ENCODE measurements at places on chromosomes 7 and 10.

GRCh38 chr7:28815928-28816373, 142.2 kb downstream of the TRIL start:
- DNase-seq: no peak

- no peak for DNase-seq
These were observed 85.3 kb upstream of the PCLO start for GRCh38 chr7:83248000-83248399.

GRCh38 chr7:104791080-104791479, 222.9 kb upstream of the KMT2E start:
- DNase-seq: no peak

- no peak for DNase-seq
These were observed 262.0 kb downstream of the PRPF18 start for GRCh38 chr10:13848520-13849445.

DNA sequence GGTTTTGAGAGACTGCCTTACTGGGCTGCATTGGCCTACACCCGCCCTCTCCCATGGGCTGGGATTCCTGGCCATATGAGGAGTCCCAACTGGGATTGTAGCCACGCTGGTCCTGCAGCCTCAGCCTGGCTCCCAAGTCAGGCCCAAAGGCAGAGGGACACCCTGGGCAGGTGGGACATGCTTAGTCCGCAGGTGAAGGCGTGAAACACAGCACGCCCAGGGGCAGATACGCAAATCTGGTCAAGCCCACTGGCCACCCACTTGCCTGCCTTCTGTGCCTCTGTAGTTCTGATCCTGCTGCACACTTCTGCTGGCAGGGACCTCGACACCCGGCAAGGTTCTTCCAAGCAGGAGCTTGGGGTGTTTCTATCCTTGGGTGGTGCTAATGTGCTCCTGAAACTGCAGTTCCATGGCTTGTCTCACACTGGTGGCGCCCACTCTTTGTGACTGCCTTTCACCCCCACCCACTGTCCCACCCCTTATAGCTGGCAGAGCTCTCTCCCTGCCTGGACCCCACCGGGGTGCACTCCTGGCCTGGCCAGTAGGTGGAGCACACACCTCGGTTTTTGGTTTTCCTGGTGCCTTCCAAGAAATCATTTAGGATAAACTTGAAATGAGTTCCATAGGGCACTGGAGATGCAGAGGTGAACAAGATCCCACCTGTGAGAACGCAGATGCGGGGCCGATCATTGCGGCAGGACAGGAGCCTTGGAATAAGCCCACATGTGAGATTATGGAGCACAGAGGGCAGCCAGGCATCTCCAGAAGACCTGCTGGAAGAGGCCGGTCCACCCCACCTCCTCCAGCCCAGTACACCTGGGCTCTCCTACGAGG, 47.9 kb downstream of the MKI67 start:
- peak; percentile 28 for DNase-seq

DNA sequence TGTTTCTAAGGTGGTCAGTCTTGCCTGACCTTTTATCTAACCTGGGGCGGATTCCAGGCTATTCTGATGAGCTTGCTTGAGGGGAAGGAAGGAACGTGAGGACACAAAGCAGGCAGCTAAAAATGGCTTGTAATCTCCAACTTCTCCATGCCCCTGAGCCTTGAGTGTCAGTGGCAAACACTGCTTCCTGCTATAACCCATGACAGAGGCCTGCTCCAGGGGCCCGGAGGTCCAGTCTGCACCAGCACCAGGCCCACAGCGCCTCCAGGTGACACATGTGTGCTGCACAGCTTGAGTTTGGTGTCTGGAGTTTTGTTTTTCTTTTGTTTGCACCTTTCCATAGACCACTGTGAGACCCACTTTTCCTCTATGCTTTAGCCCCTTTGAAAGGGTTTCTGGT, 207.9 kb downstream of the PAXIP1 start:
- no peak for DNase-seq

- DNase-seq: no peak
These were observed 60.0 kb downstream of the DGKB start for GRCh38 chr7:14842523-14842922.

GRCh38 chr10:112559349-112559748, 112.3 kb downstream of the VTI1A start:
- DNase-seq: no peak

GRCh38 chr10:117929327-117930067, 117.2 kb downstream of the RAB11FIP2 start:
- DNase-seq: no peak

GRCh38 chr7:109996927-109997326, 1094.0 kb upstream of the LRRN3 start:
- DNase-seq: no peak

- DNase-seq: no peak
These were observed 6.9 kb downstream of the C10orf62 start for GRCh38 chr10:97596101-97597082.

- no peak for DNase-seq
These were observed 94.8 kb downstream of the GSAP start for GRCh38 chr7:77321300-77321699.

- DNase-seq: no peak
These were observed 21.3 kb downstream of the CALML3 start for GRCh38 chr10:5545778-5546710.

DNA sequence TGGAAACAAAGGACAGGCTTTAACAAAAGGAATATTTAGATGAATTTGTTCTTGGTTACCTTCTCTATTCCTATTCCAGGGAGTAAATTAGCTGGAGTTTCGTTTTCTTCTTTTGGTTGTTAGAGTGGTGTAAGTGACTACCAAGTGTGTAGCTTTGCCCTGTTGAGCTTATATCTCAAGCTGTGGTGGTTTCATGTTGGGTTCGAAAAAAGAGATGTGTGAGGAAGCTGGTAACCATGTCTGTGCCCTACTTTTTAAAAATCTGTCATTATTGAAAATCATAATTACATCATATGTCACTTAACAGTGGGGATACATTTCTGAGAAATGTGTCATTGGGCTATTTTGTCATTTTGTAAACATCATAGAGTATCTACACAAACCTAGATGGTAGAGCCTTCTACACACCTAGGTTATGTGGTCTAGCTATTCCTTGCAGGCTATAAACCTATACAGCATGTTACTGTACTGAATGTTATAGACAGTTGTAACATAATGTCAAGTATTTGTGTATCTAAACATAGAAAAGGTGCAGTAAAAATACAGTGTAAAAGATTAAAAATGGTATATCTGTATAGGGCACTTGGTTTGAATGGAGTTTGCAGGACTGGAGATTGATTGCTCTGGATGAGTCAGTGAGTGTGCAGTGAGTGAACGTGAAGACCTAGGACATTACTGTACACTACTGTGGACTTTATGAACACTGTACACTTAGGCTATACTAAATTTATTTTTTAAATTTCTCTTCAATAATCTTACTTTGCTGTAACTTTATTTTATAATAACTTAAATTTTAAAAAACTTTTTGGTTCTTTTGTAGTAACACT, 90.4 kb downstream of the SEPTIN7 start:
- no peak for DNase-seq

DNA sequence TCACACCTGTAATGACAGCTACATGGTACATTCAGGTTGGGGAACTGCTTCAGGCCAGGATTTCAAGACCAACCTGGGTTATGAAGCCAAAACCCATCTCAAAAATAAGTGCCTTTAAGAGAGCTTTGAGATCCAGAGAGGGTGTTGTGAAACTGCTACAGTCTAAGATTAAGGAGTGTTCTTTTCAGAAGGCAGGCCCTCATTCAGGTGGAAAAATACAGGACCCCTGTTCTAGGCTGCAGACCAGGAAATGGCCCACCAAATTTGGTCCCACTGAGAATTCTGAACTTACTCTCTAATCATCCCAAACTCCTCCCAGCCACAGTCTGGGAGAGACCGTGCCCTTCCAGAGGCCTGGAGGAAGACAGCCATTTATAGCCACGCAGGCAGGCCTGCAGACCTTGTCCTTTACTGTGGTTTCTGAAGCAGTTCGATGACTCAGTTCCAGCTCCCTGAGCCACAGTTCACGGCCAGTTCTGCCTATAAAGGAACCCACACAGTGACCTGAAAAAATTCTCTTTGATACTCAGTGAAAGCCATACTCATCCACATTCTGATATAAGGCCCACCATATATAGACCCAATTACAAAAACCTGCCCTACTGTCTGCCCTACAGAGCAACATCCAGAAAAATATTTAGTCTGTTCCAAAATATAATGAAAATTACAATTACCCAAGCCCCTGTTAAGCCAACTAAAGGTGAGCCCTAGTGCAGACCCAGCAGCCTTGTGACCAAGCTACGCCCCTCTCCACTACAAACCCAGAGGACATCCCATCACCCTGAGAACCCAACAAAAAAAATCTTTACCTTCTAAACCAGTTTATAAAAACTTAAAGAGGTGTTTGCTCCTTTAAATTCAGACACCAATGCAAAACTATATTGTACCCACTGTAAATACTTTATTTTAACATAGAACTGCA, 21.2 kb downstream of the ZNF680 start:
- no peak for DNase-seq

GRCh38 chr7:20107582-20107981, 109.6 kb downstream of the MACC1 start:
- no peak for DNase-seq

GRCh38 chr7:81190997-81191768, 272.3 kb upstream of the SEMA3C start:
- DNase-seq: no peak

DNA sequence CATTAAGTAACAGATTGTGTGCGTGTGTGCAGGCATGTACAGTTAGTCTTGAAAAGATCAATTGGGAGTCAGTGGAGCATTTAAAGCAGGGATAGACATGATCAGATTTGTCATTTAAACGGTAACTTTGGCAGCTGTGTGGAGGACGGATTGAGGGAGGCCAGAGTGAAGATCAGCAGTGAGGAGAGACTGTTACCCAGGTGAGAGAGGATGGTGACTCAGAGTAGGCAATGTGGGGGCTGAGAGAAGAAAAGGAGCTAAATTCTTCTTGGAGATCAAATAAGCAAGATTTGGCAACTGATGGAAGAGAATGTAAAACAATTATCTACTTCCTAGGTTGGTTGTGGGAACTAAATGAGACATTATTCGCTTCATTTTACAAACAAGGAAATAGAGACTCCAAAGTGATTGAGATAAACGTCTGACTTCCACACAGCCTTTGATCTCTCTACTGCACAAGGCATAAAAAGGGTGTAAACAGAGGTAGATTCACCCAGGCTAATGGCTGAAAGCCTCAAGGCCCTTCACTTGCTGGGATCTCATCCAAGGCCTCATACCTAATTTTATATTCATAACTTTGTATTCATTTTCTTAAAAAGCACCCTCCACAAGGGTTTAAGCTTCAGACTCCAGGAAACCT, 665.1 kb upstream of the GALNT17 start:
- no peak for DNase-seq

DNA sequence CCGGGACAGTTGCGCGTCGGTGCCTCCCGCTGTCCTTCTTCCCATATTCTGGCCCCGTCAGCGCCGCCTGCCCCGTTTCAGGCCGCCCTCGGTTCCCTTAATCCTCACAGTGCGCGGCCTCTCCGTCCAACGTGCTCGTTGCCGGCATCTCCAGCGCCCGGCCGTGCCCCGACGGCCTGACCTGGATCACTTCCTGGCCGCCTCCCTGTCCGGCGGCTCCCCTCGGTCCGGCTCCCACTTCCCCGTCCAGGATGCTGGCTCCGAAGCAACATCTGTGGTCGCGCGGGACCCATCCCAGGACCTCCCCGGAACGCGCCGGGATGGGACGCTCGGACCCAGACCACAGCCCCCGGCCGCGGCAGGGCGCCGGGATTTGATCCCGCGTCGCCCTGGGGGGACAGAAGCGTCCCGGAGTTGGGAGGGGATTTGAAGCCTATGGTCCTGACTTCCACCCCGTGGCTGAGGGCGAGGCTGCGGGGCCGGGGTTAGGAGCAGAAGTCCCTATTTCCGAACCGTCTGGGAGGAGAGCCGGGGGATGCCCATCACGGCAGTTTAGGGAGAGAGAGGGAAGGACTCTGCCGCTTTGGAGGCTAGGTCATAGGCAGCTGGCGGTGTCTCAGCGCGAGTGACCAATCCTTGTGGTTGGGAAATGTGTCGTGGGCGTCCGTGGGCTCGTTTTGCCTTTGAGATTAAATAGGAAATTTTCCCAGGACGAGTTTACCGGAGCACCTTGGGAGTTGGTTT, 53.8 kb downstream of the KCTD7 start:
- DNase-seq: peak; percentile 14

DNA sequence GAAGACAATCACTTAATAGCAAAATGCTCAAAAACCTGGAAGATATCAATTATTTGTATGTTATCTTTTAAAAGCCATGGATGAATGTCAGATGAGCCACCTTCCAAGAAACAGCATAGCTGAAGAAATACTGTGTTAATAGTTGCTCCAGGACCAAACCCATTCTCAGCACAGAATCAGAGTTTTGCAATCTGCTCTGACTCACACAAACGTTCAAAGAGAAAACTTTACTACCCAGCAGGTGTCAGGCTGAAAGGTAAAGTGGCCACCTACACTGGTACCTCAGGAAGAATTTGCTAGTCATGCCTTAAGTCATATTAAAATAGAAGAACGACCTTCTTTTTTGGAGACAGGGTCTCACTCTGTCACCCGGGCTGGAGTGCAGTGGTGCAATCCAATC, 526.5 kb downstream of the PARD3 start:
- DNase-seq: no peak

GRCh38 chr10:87862679-87863052, 667 bp downstream of the KLLN start:
- DNase-seq: no peak

DNA sequence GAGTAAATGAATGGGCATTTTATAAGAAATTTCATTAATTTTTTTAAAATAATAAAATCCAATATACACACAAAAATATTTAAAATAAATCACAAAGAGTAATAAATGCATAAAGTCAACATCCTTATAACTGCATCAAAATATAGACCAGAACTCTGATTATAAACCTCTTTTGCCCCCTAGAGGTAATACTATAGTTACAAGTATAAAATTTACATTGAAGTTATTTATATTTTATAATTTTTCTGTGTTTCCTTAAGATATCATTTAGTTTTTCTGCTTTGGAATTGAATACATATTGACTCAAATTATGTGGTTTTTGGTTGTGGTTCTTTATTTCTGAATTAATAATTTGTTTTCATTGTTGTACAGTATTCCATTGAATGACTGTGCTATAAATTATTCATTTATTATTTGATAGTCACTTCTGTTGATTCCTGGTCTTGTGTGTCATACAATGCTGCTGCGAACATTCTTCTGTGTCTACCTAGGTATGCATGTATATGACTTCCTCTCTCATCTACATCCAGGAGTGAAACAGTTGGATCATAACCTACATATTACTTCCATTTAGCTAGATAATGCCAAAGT, 673.6 kb downstream of the IPMK start:
- DNase-seq: no peak

DNA sequence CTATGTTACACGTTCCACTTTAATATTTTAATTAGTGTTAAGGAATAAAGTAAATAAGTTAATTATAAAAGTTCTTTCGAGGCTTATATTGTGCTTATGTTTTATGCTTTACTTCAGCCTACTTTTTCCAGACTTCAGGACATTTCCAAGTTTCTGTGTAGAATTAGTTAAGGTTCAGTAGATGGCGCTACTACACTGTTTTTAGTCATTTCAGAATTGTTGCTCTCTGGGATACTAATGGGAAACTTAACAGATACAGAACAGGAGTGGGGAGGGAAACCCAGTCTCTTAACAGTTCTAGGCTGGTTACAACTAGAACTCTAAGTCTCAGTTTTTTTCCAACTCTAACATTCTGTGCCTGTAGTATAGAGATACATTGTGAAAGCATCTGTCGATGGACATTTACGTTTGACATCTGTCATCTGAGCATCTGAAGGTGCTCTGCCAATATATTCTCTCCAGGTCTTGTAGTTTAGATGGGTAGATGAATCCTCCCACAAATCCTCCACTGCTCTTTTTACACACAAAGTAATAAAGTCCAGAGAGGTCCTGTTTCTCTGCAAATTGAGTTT, 56.8 kb upstream of the FAM171A1 start:
- no peak for DNase-seq

GRCh38 chr10:72742797-72743196, 50.9 kb downstream of the MCU start:
- DNase-seq: no peak
